ENCODE measurements at places on chromosomes 11 and 22.

DNA sequence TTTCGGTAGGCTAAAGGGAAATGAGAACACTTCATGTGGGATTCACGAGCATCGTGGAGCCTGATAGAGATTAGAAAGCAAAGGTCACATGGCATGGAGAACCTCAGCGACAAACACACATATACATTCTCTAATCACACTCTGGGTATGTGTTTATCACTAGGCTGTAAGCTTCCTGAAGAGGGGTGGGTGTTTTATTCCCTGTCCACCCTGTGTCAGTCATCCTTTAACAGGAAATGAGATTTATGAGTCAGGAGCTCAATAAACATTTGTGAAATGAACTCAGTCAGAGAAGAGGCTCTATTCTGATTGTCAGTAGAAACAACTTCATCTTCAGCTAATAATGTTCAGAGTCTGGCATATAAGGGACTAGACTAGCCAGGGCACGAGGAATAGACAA, 71.7 kb upstream of the EIF3M start:
- no peak for DNase-seq

DNA sequence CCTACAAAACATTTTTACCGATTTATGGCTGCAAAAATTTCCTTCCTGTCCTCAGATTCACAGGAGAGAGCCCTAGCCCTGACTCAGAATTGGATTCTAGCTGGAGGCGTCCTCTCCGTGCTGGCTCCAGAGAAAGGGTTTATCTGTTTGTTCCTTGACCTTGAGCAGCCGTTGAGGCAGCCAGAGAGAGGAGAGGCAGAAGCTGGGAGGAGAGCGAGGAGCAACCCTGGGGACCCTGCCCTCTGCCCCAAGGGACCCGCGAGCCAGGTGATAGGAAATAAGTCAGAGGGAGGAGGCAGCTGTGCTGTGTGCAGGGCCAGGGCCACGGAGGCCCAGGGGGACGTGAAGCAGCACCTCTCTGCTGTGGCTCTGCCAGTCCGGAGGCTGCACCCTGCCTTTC, 75.6 kb downstream of the IGLL1 start:
- DNase-seq: no peak

GRCh38 chr22:41028841-41029240, 63.6 kb upstream of the EP300 start:
- peak; percentile 95 for DNase-seq

- DNase-seq: no peak
These were observed 779.5 kb downstream of the METTL15 start for GRCh38 chr11:28887681-28888080.

DNA sequence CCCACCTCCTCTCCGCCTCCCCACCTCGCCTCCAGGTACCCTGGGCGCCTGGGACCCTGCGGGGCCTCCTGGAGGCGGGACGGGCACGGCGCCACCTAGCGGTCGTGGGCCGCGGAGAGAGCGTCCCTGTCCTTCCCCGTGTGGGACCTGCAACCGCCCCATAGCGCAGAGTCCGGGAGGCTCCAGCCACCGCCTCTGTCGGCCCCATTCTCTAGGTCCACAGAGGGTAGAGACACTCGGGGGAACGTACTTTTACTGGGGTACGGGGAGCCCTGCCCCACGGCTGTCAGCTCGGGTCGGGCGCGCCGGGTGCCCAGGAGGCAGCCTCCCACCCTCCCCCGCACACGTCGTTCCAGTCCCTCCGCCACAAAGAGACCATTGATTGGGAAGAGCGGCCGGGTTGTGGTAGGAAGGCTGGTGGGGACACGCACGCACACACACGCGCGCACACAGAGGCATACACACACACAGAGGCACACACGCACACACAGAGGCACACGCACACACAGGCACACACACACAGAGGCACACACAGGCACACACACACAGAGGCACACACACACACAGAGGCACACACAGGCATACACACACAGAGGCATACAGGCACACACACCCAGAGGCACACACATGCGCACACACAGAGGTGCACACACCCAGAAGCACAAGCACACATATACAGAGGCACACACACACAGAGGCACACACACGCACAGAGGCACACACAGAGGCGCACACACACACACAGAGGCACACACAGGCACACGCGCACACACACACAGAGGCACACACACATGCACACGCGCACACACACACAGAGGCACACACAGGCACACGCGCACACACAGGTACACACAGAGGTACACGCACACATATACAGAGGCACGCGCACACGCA, 12.6 kb upstream of the NECTIN1 start:
- DNase-seq: no peak

- no peak for DNase-seq
These were observed 74.3 kb downstream of the SCN3B start for GRCh38 chr11:123580137-123580536.

DNA sequence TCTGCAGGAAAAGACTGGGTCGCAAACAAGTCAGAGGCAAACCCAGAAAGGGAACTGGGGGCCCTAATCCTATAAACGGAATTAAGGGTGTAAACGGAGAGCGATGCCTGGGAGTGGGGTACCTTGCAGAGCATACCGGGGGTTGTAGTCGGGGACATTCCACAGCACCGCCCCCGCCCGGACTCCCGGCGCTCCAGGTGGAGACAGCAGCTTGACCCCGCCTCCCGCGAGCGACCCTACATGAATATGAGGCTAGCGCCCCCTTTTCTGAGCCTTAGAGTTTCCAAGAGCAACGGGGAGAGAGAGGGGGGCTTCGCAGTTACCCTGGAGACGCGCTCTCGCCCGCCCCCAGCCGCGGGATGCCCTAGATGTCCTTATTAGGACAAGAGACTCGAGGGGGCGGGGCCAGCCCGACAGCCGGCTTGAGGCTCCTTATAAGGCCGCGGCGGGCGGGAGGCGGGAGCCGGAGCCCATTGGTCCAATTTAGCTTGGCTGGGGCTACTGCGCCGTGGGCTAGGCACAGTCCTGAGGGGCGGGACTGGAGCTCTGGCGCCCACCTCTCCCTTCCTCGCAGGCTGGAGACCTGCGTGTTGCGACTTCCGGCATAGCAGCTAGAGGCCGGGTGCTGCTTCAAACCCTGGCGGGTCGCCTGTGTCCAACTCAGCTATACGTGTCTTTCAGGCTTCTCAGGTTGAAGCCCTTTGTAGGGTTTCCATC, 980 bp upstream of the MUS81 start:
- DNase-seq: peak; percentile 95

DNA sequence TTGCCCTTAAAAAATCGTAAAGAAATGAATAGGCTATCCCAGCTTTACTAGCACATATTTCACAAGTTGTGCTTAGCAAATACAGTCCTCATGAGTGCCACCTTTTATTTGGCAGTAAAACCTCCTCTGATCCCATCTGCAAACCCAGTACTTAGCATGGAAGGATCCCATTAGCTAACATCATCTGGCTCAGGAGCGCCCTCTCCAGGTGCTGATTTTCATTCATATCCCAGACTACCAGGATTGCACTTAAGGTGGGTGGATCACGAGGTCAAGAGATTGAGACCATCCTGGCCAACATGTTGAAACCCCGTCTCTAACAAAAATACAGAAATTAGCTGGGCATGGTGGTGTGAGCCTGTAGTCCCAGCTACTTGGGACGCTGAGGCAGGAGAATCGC, 76.1 kb upstream of the PAX6 start:
- DNase-seq: no peak

GRCh38 chr22:48278620-48279460, 1516.4 kb downstream of the TBC1D22A start:
- no peak for DNase-seq

DNA sequence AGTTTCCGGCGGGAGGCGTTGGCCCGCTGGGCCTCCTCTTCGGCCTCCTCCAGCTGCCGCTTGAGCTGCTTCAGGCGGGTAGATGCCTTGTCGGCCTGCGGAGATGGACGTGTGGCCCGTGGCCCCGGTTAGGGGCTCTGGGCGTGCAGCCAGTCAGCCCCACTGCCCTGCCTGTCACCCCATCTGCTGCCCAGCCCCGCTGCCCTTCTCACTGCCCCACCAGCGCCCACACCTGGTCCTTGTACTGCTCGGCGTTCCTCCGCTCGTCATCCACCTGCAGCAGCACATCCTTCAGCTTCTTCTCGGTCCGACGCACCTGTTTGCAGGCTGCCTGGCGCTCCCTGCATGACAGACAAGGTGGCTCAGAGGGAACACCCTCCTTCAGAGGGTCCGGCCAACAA, 31.2 kb downstream of the APOL1 start:
- DNase-seq: no peak

DNA sequence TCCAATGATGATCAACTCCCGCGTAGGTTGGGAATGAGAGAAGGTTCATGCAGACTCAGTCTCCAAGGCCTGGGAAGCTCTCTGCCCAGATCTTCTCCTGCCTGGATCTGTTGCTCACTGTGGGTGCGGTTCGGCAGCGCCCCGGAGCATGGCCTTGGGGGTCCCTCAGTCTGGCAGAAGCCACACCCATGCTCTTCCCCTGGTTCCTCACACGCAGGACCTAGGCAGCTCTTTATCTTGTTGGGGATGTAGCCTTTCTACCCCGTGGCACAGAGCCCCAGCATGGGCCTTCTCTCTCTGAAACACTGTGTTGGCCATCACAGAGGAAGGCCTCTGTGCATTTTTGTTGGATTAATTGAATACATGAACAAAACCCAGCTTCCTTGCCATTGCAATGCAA, 1461.6 kb downstream of the BRD1 start:
- DNase-seq: no peak

GRCh38 chr11:11841116-11841722, 553 bp upstream of the USP47 start:
- DNase-seq: peak; percentile 24

DNA sequence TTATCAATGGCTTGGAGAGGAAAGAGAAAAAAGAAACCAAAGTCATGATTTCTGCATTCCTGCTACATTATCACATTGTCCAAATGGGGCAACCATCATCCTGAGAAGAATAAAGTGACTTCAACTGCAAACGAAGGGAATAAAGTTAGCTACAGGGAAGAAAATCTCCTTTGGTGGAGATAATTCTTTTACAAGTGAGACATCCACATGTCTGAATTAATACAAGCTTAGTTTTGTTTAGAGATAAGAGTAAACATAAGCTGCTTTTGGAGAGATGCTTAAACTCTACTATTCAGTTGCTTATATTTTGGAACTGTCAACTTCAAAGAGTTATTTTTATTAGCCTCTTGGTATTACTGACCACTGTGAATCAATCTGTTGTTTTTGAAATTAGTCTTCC, at the start of gene OR52L1:
TSS of gene OR52L1 (minus strand) at position 101 of the 400 bp plus-strand sequence. CDS start at position 46, 55 bp downstream.
- DNase-seq: no peak

- DNase-seq: no peak
These were observed 2.5 kb upstream of the POLD4 start for GRCh38 chr11:67355794-67356386.

- no peak for DNase-seq
These were observed 8.2 kb downstream of the RTL6 start for GRCh38 chr22:44489817-44490216.

GRCh38 chr11:35090125-35090524, 48.8 kb upstream of the CD44 start:
- no peak for DNase-seq

DNA sequence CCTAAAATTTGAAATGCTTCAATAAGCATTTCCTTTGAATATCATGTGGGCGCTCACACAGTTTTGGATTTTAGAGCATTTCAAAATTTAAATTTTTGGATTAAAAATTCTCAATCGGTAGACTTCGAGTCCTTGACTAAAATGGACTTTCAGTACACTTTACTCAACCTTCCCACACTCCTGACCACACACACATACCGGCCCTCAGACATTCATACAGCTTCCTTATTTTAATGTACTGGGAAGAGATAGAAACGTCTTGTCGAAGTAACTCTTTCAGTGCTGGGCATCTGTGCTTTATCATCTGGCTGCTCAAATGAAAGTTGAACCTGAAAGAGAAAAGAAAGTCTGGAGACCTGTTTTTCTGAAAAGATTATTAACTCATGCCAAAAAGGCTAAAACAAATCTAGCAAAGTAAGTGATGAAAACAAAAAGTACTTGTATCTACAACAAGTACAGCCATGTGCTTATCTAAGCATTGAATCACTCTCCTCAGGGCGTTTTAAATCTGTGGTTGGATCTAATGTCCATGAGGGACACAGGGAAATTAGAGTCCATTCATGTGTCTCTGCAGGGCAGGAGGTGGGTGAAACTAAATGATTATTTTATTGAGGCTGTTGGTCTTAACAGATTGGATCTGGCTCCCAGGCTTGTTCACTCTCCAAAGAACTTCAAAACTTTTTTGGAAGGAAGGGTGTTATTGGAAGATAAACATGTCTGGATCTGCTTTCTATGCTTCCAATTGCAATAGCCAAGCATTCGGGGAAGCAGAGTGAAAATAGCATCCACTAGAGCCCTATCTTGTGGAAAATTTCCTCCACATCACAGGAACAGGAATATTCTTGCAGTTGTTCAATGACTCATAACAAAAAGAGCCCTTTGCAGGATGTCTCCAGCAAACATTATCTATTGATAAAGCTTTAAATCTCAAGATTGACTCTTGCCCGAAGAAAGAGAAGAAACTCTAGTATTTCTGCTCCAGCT, 47.0 kb downstream of the CARD18 start:
- peak; percentile 50 for DNase-seq

DNA sequence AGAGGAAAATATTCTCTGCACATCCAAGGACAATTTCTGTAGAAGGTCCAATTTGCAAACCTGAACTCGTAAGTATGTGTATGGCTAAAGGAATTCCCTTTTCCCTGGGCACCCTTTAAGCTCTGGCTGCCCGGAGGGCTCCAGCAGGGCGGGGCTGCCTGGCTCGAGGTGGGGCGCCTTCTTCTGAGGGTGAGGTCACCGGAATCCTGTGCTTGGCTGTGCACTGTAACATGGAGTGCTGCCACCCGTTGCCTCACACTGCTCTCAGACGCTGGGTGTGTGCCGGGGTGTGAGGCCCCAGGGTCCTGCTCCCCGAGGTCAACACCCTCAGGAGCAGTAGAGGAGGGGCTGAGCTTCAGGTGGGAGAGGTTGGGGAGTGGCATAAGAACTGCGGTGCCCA, 61.5 kb downstream of the SYN3 start:
- DNase-seq: no peak

DNA sequence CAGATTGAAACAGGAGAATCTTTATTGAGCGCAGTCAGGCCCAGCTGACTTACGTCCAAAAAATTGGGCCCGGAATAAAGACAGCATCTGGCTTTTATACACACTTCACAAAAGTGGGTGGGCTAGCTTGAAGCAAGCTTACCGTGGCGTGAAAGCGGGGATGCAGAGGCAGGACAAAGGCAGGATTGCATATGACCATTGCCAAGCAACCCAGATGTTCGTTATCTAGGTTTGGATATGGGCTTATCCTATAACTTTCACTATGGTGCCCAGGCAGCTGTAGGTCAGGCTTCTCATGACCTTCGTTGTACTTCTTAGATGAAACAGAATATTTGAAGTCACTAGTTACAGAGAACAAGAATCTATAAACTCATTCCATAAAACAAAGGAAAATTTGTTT, 1575.6 kb upstream of the RAG2 start:
- DNase-seq: no peak

GRCh38 chr22:19974268-19974861, 32.7 kb upstream of the TXNRD2 start:
- peak; percentile 21 for DNase-seq

DNA sequence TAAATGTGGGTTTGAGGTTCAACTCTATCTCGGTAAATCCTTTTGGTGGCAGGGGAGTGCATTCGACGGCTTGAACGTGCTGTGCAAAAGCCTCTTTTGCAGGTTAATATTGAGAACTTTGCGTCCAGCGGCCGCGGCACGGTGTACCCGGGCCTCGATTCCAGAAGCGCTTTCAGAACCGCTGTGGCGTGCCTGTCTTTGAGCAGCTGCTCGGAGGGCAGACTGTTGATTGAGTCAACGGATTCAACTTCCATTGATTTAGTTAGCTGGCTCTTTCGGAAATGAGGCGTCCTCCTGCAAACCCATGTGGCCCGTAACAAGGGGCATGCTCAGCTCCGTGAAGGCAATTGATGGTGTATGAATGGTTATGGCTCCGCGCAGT, 1247.8 kb downstream of the BRD1 start:
- no peak for DNase-seq
